Activated naive CD4-positive, alpha-beta T cell treated with anti-CD3 and anti-CD28 coated beads for 36 hours (primary cell): ENCODE measurements at places on chromosomes 1 and 21.

- DNase-seq: no peak
- H3K36me3 ChIP-seq: peaks cover 10% of the 10 kb centered on the region
- peak overlapping the region; percentile 78 for H3K4me3 ChIP-seq
- peak overlapping the region; percentile 89 for H3K27ac ChIP-seq
- no peaks in the 10 kb centered on the region for H3K27me3 ChIP-seq
- H3K4me1 ChIP-seq: peaks cover 67% of the 10 kb centered on the region
Observed at GRCh38 chr21:44918581-44919033, 2.1 kb downstream of the ITGB2 start.

- no peak for DNase-seq
- H3K36me3 ChIP-seq: no peaks in the 10 kb centered on the region
- no peaks in the 10 kb centered on the region for H3K4me1 ChIP-seq
- H3K4me3 ChIP-seq: no peak overlapping the region
- no peak overlapping the region for H3K27ac ChIP-seq
Observed at GRCh38 chr1:242412921-242413320, 111.6 kb downstream of the PLD5 start.

- no peak for DNase-seq
- H3K27ac ChIP-seq: no peak overlapping the region
- H3K27me3 ChIP-seq: no peaks in the 10 kb centered on the region
- H3K36me3 ChIP-seq: no peaks in the 10 kb centered on the region
- no peak overlapping the region for H3K4me3 ChIP-seq
Observed at GRCh38 chr1:65112811-65113210, 35.2 kb upstream of the AK4 start.

- no peaks in the 10 kb centered on the region for H3K36me3 ChIP-seq
- DNase-seq: no peak
- no peak overlapping the region for H3K27ac ChIP-seq
- peaks cover 13% of the 10 kb centered on the region for H3K4me1 ChIP-seq
Observed at GRCh38 chr1:11461531-11462137, 17.3 kb upstream of the DISP3 start.

- no peaks in the 10 kb centered on the region for H3K27me3 ChIP-seq
- H3K27ac ChIP-seq: no peak overlapping the region
- peaks cover 25% of the 10 kb centered on the region for H3K4me1 ChIP-seq
- no peak overlapping the region for H3K4me3 ChIP-seq
- no peak for DNase-seq
- H3K36me3 ChIP-seq: peaks cover 13% of the 10 kb centered on the region
Observed at GRCh38 chr21:44785620-44786335, 15.8 kb downstream of the UBE2G2 start.
